Psoas muscle (tissue), 8 donors: ENCODE measurements at places on chromosomes 16 and 17.

- no peak for DNase-seq
- no peak within 1 kb of the TSS for H3K4me3 ChIP-seq
- H3K27me3 ChIP-seq: no peaks in the 10 kb centered on the region
- H3K4me1 ChIP-seq: peaks cover 54% of the 10 kb centered on the region
Observed at GRCh38 chr16:2210386-2211365, at the start of gene BRICD5. TSS of gene BRICD5 (minus strand) at chr16:2210863. CDS start at chr16:2210833, 30 bp downstream.

DNA sequence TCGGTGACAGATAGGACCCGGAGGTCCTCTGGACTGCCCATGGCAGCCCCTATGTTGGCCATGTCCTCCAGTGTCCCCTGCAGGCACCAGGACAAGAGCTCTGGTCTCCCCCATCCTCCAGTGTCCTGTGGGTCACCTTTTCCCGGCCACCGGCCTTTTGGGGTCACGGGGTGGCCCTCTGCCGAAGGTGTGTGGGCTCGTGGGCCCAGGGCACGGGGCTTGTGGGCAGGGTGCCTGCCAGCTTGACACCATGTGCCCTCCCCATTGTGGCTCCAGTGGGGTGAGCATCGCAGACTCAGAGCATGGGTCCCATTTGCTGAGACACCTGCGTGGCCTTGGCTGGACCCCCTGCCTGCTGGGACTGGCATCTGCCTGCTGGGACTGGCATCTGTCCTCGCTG, 18.1 kb downstream of the GSE1 start:
- no peak overlapping the region for H3K4me3 ChIP-seq
- no peak overlapping the region for H3K27ac ChIP-seq
- H3K27me3 ChIP-seq: no peaks in the 10 kb centered on the region
- DNase-seq: no peak

- no peaks in the 10 kb centered on the region for H3K27me3 ChIP-seq
- peak; percentile 53 for DNase-seq
- no peak overlapping the region for H3K4me3 ChIP-seq
- H3K27ac ChIP-seq: no peak overlapping the region
Observed at GRCh38 chr17:49581648-49581998, 6.0 kb downstream of the NXPH3 start.

DNA sequence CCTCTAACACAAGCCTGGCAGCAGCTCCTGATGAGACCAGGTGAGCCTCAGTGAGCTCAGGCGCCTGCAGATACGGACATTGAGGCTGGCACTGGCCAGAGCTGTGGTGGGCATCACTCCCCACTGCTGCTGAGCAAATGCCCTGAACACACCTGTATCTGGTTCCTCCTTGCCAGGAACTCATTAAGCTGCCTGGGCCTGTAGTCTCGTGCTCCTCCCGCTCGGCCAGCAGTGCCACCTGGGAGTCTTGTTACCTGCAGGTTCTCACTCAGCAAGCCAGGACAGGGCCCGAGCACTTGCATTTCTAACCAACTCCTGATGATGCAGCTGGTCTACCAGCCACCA, 13.3 kb downstream of the EIF4A3 start:
- H3K4me3 ChIP-seq: no peak overlapping the region
- H3K4me1 ChIP-seq: no peaks in the 10 kb centered on the region
- H3K27ac ChIP-seq: no peak overlapping the region
- H3K36me3 ChIP-seq: peaks cover 29% of the 10 kb centered on the region
- no peak for DNase-seq

DNA sequence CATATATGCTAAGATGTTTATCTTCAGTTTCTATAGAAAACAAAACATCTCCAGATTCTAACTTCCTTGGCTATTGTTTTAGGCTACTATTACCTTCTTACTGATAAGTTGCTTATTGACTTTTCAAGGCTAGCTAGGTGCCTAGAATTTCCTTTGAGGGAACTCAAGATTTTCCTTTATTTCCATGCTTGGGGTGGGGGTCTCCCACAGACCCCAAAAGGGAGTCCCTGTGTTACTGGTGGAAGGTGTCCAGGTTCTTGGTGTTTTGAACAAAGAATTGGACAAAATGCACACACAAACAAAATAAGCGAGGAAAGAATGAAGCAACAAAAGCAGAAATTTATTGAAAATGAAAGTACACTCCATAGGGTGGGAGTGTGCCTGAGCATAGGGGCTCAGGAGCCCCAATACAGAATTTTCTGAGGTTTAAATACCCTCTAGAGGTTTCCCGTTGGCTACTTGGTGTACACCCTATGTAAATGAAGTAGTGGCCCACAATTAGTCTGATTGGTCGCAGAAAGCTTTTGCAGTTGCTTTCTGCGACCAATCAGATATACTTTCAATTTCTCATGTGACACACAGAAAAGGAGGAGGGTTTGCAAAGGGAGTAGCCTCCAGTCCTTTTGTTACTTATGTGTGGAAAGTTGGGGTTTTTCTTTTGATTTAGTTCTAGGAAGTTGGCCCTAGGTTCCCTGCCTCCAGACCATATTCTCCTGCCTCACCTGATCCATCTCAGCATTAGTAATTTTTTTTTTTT, 67.5 kb downstream of the MARF1 start:
- no peak overlapping the region for H3K4me3 ChIP-seq
- peak overlapping the region; percentile 67 for H3K27ac ChIP-seq
- DNase-seq: no peak
- H3K36me3 ChIP-seq: no peaks in the 10 kb centered on the region
- H3K4me1 ChIP-seq: peaks cover 34% of the 10 kb centered on the region

- no peak overlapping the region for H3K4me3 ChIP-seq
- DNase-seq: peak; percentile 44
- H3K27me3 ChIP-seq: no peaks in the 10 kb centered on the region
Observed at GRCh38 chr17:17019891-17020456, 22.3 kb upstream of the MPRIP start.

DNA sequence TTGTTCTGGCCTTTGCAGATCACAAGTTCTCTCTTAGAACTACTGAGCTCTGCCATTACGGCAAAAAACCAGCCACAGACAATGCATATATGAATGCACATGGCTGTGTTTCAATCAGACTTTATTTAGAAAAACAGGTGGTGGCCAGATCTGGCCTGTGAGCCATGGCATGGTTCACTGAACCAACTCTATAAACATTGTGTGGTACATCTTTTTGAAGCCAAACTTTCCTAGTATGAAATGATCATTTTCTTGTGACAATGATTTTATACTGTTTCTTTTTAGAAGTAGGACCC, 65.9 kb upstream of the AMZ2 start:
- no peaks in the 10 kb centered on the region for H3K4me1 ChIP-seq
- no peaks in the 10 kb centered on the region for H3K36me3 ChIP-seq
- no peak overlapping the region for H3K27ac ChIP-seq
- H3K4me3 ChIP-seq: no peak overlapping the region
- no peaks in the 10 kb centered on the region for H3K27me3 ChIP-seq

GRCh38 chr16:20939611-20940010, 39.0 kb downstream of the LYRM1 start:
- no peaks in the 10 kb centered on the region for H3K36me3 ChIP-seq
- no peak overlapping the region for H3K4me3 ChIP-seq
- H3K27me3 ChIP-seq: no peaks in the 10 kb centered on the region
- no peak for DNase-seq

DNA sequence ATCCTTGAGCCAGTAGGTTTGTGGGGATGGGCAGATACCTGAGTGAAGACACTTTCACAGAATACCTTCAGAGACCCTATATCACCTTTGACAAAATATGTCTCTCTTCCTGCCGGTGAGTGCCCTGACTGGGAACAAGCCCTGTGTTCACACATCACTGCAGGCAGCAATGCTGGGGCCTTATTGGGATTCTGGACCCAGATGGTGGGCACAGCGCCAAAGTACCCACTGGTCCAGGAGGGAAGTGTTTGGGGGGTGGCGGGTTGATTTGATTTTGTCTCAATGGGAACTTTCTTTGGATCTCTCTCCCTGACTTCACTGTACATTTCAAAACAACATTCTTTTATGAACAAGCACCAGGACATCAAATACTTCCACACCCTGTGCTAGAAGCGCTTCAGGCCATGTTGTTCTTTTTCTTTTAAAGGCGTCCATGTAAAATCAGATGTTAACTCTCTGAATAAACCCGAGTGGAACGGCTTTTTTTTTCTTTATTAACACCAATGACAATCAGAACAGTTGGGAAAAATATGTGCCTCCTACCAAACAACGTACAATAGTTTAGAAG, 62.4 kb upstream of the AKTIP start:
- no peak for DNase-seq
- no peaks in the 10 kb centered on the region for H3K36me3 ChIP-seq
- H3K4me1 ChIP-seq: no peaks in the 10 kb centered on the region
- H3K4me3 ChIP-seq: no peak overlapping the region
- H3K27ac ChIP-seq: no peak overlapping the region

- peak overlapping the region; percentile 41 for H3K4me3 ChIP-seq
- no peaks in the 10 kb centered on the region for H3K27me3 ChIP-seq
- peak overlapping the region; percentile 72 for H3K27ac ChIP-seq
- H3K4me1 ChIP-seq: peaks cover 20% of the 10 kb centered on the region
- H3K36me3 ChIP-seq: no peaks in the 10 kb centered on the region
Observed at GRCh38 chr17:82838386-82839063, 1.3 kb downstream of the ZNF750 start.

- H3K27me3 ChIP-seq: peaks cover 3% of the 10 kb centered on the region
- H3K36me3 ChIP-seq: no peaks in the 10 kb centered on the region
- H3K4me1 ChIP-seq: no peaks in the 10 kb centered on the region
- no peak for DNase-seq
- H3K4me3 ChIP-seq: no peak overlapping the region
- no peak overlapping the region for H3K27ac ChIP-seq
Observed at GRCh38 chr16:9666834-9667480, 515.3 kb downstream of the GRIN2A start.

DNA sequence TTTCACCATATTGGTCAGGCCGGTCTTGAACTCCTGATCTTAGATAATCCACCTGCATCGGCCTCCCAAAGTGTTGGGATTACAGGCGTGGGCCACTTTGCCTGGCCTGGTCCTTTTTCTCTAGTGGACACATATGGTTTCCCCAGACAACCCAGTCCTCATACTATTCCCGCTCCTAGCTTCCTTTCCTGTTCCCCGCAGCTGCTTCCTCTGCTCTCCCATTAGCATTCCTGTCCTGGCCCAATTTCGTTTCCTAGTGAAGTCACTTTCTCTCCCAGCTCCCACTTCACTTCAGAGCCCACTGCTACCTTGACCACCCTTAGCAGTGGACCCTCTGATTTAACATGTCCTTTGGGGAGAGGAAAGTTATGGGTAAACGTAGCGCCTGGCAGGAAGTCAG, 11.3 kb downstream of the KATNIP start:
- no peaks in the 10 kb centered on the region for H3K36me3 ChIP-seq
- no peaks in the 10 kb centered on the region for H3K27me3 ChIP-seq
- DNase-seq: no peak
- H3K27ac ChIP-seq: no peak overlapping the region

- H3K27ac ChIP-seq: no peak overlapping the region
- peak; percentile 85 for DNase-seq
- H3K36me3 ChIP-seq: no peaks in the 10 kb centered on the region
- H3K27me3 ChIP-seq: no peaks in the 10 kb centered on the region
- peaks cover 12% of the 10 kb centered on the region for H3K4me1 ChIP-seq
Observed at GRCh38 chr16:46853713-46854443, 22.9 kb upstream of the C16orf87 start.

- no peak for DNase-seq
- H3K27me3 ChIP-seq: peaks cover 3% of the 10 kb centered on the region
- H3K4me1 ChIP-seq: no peaks in the 10 kb centered on the region
- H3K36me3 ChIP-seq: no peaks in the 10 kb centered on the region
- no peak overlapping the region for H3K27ac ChIP-seq
- H3K4me3 ChIP-seq: no peak overlapping the region
Observed at GRCh38 chr16:26809461-26809860, 257.3 kb upstream of the C16orf82 start.

GRCh38 chr16:84169765-84170310, 17.0 kb downstream of the TAF1C start:
- no peak overlapping the region for H3K27ac ChIP-seq
- H3K4me1 ChIP-seq: no peaks in the 10 kb centered on the region
- H3K36me3 ChIP-seq: no peaks in the 10 kb centered on the region

DNA sequence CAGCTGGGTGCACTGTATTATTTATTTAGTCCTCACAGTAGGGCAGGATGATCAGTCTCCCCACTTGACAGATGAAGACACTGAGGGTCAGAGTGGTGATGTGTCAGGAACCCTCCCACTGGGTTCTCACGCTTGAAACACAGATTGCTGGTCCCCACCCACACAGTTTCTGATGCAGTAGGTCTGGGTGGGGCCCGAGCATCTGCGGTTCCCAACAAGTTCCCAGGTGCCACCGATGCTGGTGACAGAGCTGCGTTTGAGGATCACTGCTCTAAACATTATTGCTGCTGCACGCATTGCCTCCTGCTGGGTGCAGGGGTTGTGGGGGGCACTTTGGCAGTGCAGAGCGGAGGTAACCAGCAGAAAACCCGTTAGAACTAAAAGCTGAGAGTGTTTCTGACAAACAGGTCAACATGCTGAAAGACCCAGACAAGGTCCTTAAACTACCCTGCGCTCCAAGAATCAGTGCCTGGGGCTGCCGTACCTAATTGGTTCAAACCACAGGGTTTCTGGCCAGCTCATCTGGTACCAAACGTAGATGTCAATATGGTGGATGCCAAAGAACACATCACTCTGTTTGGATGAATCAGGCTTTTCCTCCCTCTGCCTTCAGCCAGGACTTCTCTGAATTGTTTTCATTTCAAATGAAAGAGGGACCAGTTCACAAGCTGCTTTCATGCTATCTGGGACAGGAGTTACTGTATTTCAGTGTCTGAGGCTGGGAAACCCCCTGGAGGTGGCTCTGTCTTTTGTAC, 76.0 kb downstream of the ABCC1 start:
- H3K27ac ChIP-seq: peak overlapping the region; percentile 46
- no peak overlapping the region for H3K4me3 ChIP-seq
- DNase-seq: no peak
- H3K4me1 ChIP-seq: peaks cover 57% of the 10 kb centered on the region

GRCh38 chr17:13477180-13477611, 124.5 kb downstream of the HS3ST3A1 start:
- H3K27me3 ChIP-seq: no peaks in the 10 kb centered on the region
- no peak overlapping the region for H3K4me3 ChIP-seq
- no peaks in the 10 kb centered on the region for H3K4me1 ChIP-seq
- DNase-seq: no peak

DNA sequence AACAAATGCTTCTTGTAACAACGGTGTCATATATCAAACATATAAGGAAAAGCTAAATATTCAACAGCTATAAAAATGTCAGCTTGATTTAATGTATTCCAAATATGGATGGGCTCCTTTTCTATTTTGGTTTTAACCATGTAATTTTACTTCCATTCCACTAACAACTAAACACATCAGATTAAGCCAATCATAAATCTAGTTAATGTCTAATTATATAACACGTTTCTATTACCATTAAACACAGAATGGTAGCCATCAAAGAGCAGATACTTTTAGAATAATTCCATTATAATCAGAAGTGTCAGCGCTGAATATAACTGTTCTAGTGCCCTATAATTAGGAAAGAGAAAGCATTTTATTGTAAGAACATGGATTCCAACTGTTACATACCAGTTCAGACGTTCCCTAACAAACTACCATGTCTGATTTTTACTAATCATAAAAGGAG, 10.0 kb downstream of the CMC2 start:
- no peaks in the 10 kb centered on the region for H3K4me1 ChIP-seq
- no peaks in the 10 kb centered on the region for H3K27me3 ChIP-seq

DNA sequence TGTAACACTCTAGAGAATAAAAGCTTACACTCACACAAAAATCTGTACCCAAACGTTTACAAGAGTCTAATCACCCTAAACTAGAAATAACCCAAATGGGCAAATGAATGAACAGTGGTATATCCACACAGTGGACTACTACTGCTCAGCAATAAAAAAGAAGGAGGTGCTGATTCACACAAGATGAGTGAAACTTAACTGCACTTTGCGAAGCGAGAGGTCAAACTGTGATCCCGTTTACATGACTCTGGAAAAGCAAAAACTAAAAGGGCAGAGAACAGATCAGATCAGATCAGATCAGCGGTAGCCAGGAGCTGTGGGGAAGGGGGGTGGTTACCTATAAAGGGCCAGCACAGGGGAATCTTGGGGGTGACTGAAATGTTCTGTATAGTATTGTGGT, 113.4 kb downstream of the TRIM37 start:
- no peak overlapping the region for H3K4me3 ChIP-seq
- no peaks in the 10 kb centered on the region for H3K36me3 ChIP-seq
- H3K4me1 ChIP-seq: no peaks in the 10 kb centered on the region
